ENCODE measurements at places on chromosomes 5 and 9.

DNA sequence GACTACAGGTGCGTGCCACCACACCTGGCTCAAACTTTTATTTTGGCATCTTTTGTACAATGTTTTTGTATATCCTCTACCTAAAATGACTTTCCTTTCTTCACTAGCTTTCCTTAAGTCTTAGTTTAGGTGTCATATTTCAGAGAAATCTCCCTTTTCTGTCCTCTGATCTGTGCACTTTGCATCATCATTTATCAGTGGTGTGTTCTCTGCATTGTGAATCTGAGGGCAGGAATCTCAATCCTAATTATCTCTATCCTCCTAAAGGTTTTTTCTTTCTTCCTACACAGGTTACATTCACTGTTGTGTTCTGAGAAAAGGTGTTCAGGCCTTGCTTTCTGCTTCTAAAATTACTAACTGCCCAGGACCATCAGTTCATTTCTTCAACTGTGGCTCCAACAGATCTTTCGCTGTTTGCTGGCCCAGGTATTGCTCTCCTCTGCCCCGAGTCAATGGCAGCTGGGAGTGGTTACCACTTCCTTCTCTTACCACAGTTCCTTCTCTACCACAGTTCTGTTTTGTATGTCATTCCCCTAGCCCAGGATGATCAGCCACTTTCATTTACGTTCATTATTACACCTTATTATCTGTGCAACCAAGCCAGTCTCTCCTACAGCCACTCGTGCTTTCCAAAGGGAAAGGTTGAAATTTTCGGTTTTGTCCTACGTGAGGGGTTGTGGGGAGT lies 14.0 kb downstream of the TGFBR1 start:
- DNase-seq, result no peak

DNA sequence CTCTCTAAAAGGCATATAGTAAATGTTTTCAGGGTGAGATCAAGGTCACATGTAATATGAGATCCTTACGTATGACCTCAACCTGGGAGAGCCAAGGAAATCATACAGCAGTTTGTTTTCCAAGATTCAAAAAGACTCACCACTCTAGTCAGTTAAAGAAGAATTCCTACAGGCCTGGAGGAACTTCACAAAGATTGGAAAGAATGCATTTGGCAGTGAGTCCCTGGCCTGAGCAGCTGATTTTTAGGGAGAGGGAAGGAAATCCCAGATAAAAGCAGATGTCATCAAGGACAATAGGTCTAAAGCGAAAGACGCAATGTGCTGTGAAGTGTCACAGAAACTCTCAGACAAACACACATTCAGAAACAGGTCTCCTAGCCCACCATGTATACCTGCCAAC lies 424.0 kb upstream of the ZNF462 start:
- no peak for DNase-seq

GRCh38 chr9:123036893-123037545 lies 3.6 kb downstream of the GPR21 start:
- DNase-seq, result no peak

DNA sequence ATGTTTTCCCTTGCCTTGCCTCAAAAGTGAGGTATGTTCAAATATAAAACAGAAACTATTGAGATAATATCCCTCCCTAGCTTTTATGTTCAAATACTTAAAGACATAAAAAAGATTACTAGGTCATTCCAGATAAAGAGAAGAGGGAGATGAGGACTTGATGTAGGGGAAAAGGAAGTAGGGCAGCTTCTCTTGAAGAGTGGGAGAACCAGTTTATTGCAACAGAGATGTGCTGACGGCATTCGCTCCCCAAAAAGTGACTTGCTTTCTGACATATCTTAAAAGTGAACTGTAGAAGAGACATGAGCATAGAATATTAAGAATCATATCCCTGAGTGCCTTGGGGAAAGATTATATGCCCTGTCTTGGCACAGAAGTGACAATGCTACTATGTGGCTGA lies 330.2 kb upstream of the NREP start:
- DNase-seq, result no peak

- no peak for DNase-seq
These were observed 152.5 kb downstream of the CDH10 start for GRCh38 chr5:24492229-24492628.

GRCh38 chr5:150487199-150488061 lies 20.5 kb upstream of the NDST1 start:
- DNase-seq, result no peak

DNA sequence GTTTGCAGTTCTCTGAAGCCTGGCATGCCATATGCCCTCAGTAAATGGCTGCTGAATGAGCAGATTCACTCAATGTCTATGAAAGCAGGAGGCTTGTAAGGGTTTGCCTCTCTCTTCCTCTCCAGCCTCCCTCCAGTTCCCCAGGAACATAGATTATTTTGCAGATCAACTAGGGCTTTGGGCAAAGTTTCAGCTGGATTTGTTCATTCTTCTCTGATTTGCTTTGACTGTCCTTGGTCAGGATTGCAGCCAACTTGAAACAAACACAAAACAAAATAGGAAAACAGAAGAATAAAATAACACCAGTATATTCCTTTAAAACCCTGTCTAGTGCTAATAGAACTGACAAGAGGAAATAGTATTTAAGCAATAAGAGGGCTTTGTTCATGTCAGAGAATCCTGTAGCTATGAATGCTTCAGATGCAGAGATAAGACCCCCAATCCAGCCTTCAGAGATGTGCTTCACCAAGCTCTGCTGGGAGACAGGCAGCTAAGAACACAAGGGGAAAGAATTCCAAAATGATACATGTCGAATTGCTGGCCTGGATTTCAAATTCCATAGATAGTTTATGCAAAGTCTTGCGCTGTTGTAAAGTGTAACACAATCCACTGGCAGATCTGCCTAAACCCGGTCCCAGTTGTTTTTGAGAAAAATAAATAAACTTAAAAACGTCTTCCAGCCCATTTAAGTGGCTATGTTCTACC lies 174.3 kb downstream of the PAPPA start:
- no peak for DNase-seq
